ENCODE measurements at places on chromosomes 11 and 22. TPM values are rescaled to one million over a fixed set of nuclear protein-coding genes. Genes with fewer than 3 reads are reported as not detected.

OR51M1 gene
- polyA plus RNA-seq: not detected

OR2D2 gene
- polyA plus RNA-seq: not detected

MEI1 gene
- polyA plus RNA-seq: 122 TPM

CRYAB gene
- polyA plus RNA-seq: not detected

HTR3A gene
- polyA plus RNA-seq: not detected

TEX54 gene
- polyA plus RNA-seq: 2.0 TPM

RIC3 gene
- polyA plus RNA-seq: not detected

ANGPTL5 gene
- polyA plus RNA-seq: not detected

All from immature natural killer cell (primary cell).